ENCODE measurements at places on chromosomes 11 and 22.
A peak's percentile ranks its signal among the peaks of the same experiment; 100 is the strongest.

GRCh38 chr22:35439365-35439717 is 39.4 kb downstream of the MCM5 start:
- no peaks in the 10 kb centered on the region for H3K27me3 ChIP-seq
- H3K4me3 ChIP-seq, result no peak overlapping the region
- no peak overlapping the region for H3K27ac ChIP-seq
- peaks cover under 1% of the 10 kb centered on the region for H3K36me3 ChIP-seq

DNA sequence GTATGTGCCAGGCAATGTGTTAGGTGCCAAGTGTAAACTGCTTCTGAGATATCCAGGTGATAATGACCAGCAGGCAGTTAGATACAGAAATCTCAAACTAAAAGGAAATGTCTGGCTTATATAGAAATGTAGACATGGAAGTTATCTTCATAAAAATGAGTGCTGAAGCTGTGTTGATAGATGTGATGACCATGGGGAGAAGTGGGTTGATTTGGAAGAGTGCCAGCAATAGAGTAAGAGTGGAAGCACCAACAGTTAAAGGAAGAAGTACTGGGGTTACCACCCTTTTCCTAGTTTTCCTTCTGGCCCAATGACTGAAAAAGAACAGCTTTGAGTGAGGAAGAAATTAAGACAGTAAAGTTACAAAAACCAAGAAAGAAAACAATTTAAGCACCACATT is 68.5 kb downstream of the C2CD3 start:
- H3K36me3 ChIP-seq, result peaks cover 42% of the 10 kb centered on the region
- no peak for DNase-seq
- H3K27ac ChIP-seq, result peak overlapping the region; percentile 30
- H3K4me3 ChIP-seq, result no peak overlapping the region
- no peaks in the 10 kb centered on the region for H3K27me3 ChIP-seq
- peaks cover 4% of the 10 kb centered on the region for H3K4me1 ChIP-seq

DNA sequence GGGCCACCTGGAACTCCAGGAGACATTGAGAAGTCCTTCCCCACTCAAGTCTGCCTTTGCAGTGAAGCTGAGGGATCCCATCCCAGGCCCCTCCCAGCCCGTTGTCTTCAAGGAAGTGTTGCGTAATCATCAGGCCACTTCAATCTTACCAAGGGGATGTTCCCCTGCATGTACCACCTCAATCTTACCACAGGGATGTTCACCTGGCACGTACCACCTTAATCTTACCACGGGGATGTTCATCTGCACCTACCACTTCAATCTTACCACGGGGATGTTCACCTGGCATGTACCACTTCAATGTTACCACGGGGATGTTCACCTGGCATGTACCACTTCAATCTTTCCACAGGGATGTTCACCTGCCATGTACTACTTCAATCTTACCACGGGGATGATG is 108.0 kb upstream of the SYN3 start:
- H3K27me3 ChIP-seq, result no peaks in the 10 kb centered on the region
- no peak for DNase-seq
- H3K36me3 ChIP-seq, result no peaks in the 10 kb centered on the region
- H3K4me1 ChIP-seq, result no peaks in the 10 kb centered on the region

GRCh38 chr11:130698174-130698573 is 218.1 kb downstream of the SNX19 start:
- DNase-seq, result no peak
- no peak overlapping the region for H3K4me3 ChIP-seq
- H3K4me1 ChIP-seq, result no peaks in the 10 kb centered on the region
- peaks cover 8% of the 10 kb centered on the region for H3K27me3 ChIP-seq

DNA sequence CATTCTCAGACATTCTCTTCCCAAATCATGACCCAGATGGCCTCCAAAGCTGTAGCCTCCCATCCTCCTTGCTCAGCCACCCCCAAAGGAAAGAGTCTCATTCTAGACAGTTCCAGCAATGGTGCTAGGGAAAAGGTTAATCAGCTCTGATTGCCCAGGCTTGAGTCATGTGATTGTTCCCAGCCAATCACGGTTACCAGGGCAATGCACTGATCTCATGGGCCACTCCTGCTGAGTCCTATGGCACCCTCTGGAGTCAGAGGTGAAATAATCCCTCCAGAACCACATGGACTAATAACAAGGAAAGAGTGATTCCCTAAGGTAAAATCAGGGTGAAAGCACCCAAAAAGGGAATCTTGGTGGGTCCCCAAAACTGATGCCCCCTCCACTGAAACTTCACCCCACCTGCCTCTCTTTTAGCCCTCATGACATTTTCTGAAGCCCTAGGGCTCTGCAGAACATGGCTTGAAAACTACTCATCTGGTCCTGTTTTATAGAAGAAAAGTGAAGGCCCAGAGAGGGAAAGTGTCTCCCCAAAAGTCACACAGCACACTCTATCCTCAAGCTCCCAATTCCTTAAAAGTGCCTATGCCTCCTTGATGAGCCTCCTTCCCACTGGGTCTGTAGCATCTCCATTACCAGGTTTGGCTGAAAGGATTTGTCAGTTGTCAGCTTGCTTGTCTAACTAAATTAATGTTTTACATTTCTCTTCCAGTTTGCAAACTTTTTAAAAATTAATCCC is 203.7 kb downstream of the MN1 start:
- DNase-seq, result no peak
- H3K4me1 ChIP-seq, result no peaks in the 10 kb centered on the region
- no peak overlapping the region for H3K27ac ChIP-seq
- H3K36me3 ChIP-seq, result no peaks in the 10 kb centered on the region
- H3K4me3 ChIP-seq, result no peak overlapping the region

- peak; percentile 31 for DNase-seq
- H3K27me3 ChIP-seq, result no peaks in the 10 kb centered on the region
- H3K27ac ChIP-seq, result peak overlapping the region; percentile 90
- H3K4me3 ChIP-seq, result peak overlapping the region; percentile 69
- H3K4me1 ChIP-seq, result peaks cover 22% of the 10 kb centered on the region
Measured at GRCh38 chr11:102361086-102362031, 14.3 kb downstream of the BIRC2 start.

- no peaks in the 10 kb centered on the region for H3K36me3 ChIP-seq
- H3K4me3 ChIP-seq, result no peak overlapping the region
- no peak overlapping the region for H3K27ac ChIP-seq
Measured at GRCh38 chr11:107131756-107132155, 113.5 kb upstream of the GUCY1A2 start.

- DNase-seq, result no peak
- H3K27me3 ChIP-seq, result peaks cover 48% of the 10 kb centered on the region
- no peaks in the 10 kb centered on the region for H3K36me3 ChIP-seq
- H3K4me1 ChIP-seq, result no peaks in the 10 kb centered on the region
- H3K27ac ChIP-seq, result no peak overlapping the region
Measured at GRCh38 chr22:44998296-44998695, 11.5 kb downstream of the PHF21B start.

DNA sequence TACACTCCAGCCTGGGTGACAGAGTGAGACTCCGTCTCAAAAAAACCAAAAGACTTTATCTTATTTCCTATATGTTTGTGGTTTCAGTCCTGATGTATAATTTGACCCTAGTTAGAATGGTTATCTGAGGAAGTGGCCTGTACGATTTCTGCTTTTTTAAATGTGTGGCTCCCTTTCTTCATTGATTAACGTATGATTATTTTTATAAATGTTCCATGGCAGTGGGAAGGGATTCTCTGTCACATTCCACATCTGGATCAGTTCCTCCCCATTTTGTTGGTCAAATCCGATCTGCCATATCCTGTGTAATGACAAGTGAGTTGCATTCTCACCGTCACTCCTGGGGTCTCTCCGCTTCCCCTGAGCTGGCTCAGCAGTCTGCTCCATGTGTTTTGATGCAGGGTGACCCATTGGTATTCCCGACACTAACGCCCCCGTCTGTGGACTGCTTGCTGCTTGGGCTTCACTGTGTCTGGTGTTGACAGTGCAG is 20.3 kb downstream of the NEAT1 start:
- peaks cover 51% of the 10 kb centered on the region for H3K4me1 ChIP-seq
- H3K27ac ChIP-seq, result peak overlapping the region; percentile 93
- no peak for DNase-seq
- H3K4me3 ChIP-seq, result peak overlapping the region; percentile 48
- no peaks in the 10 kb centered on the region for H3K27me3 ChIP-seq
- peaks cover 73% of the 10 kb centered on the region for H3K36me3 ChIP-seq

DNA sequence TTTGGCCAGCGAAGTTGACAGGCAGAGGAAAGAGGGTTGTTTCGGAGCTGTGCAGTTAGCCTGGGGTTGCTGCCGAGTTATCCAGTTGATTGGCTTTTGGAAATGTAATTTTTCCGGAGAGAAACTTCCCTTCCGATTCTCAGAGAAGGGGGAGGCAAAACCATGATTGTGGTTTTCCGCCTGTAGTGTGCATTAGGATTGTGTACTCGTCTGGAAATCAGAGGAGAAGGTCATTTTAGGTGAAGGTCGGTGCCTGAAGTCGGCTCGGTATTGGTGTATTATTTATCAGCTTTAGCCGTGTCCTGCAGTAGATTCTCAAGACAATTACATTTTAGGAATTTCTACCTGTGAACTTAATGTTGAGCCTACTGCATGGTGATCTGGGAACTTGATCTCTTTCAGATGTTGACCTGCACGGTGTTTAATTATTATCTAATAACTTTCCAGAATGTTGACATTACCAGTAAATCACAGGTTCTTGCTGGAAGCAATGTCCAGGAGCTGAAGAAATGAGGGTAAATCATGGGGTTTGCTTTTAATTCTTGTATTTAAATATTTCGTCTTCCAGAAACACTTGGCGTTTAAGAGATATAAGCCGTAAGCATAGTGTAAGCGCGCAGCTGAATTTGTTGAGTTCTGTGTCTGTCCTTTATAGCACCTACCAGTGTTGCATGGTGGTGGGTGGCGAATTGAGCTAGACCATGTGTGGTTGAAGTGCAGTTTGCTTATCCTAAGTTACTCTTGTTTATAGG is 1.3 kb downstream of the ARHGEF12 start:
- peaks cover 11% of the 10 kb centered on the region for H3K36me3 ChIP-seq
- no peak for DNase-seq

- no peaks in the 10 kb centered on the region for H3K27me3 ChIP-seq
- DNase-seq, result no peak
- H3K4me3 ChIP-seq, result no peak overlapping the region
- no peaks in the 10 kb centered on the region for H3K36me3 ChIP-seq
- no peaks in the 10 kb centered on the region for H3K4me1 ChIP-seq
Measured at GRCh38 chr11:132744771-132745170, 787.5 kb downstream of the OPCML start.

DNA sequence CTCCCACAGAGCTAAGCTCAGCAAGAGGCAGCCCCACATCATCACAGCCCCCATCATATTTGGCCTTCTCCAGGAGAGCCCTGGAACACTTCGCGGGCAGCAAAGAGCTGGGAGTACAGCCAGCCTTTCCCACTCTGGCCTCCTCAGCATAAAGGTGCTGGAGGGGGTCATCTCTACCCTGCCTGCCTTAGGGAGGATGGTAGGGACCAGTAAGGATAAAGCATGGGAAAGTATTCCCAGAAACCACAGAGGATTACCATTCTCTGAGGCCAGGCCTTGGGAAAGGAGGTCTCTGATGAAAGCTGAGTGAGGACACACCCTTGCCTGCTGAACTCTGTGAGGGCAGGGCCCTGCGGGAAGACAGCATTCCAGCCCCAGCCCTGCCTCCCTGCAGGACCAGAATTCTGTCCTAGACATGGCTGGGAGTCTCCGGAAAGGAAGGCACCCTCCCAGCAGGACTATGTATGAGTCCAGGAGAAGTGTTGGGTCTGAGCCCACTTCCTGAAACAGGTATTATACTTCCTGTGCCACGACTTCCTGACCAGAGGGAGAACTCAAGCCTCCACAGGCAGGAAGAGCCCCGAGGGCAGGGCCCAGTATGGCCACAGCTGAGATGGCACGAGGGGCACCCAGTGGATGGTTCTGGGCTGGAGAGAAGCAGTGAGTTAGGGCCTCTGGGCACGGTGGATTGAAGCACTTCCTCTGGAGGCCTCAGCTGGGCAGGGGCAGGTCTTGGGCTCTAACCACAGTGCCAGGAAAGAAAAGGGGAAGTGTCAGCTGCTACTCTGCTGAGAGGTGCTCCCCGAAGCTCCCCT is 12.9 kb upstream of the CASTOR1 start:
- peak overlapping the region; percentile 59 for H3K4me3 ChIP-seq
- peaks cover 64% of the 10 kb centered on the region for H3K4me1 ChIP-seq
- DNase-seq, result no peak
- H3K27ac ChIP-seq, result peak overlapping the region; percentile 91

DNA sequence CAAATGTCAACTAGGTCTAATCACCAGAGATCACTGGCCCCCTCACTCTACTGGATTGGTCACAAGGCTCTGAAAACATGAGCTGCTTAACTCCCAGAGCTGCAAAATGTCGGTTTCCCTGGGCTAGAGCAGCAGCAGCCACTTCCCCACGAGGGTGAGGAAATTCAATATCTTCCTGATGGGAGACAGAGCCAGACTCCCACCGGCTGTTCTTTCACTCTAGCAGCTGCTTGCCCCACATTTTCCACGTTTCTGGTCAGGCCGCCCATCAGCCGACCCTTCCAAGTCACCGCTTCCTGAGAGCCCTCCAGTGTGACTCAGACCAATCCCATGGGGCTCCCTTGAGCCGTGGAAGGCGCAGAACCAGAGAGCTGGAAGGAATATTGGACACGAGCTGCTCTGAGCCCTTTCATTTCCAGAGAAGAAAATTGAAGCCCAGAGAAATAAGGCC is 227.0 kb downstream of the ADAMTS15 start:
- no peak for DNase-seq
- H3K4me3 ChIP-seq, result no peak overlapping the region
- H3K36me3 ChIP-seq, result no peaks in the 10 kb centered on the region
- H3K4me1 ChIP-seq, result no peaks in the 10 kb centered on the region
- peaks cover 22% of the 10 kb centered on the region for H3K27me3 ChIP-seq
- no peak overlapping the region for H3K27ac ChIP-seq

DNA sequence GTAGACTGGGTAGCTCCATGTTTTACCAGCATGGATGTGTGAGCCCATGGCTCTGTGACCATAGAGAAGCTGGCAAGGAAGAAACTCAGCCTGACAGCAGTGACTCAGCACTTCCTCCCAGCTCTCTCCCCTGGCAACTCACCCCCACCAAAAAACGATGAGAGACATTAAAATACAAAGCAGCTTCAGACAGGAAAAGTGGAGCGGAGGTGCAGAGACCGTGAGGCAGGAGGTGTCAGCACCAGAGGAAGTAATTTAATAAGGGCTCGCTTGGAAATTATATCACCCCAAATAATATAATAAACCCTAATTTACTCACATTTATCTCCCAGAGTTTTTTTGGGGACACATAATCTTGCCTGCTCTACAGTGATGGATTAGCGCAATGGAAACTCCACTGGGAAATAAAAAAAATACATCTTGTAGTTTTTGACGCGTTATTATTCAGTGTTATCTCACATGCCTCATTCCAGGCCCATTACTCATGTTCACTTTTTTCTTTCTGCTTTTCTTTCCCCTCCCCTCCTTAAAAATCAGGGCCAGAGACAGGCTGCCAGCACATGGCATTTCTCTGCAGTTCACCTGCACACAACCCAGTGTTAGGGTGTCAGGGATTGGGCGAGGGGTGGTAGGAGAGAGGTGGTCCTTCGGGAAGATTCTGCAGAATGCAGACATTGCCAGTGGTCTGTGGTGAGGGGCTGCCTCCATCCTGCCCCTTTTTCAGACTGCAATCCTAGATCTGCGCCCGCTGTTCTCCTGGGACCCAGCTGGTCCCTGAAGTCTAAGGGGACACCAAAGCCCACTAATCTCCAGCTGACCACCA is 170.8 kb downstream of the BUD13 start:
- H3K4me3 ChIP-seq, result no peak overlapping the region
- no peak for DNase-seq
- H3K36me3 ChIP-seq, result no peaks in the 10 kb centered on the region
- no peak overlapping the region for H3K27ac ChIP-seq
- peaks cover 71% of the 10 kb centered on the region for H3K27me3 ChIP-seq

Data from effector memory CD8-positive, alpha-beta T cell (primary cell).